ENCODE measurements at places on chromosomes 1 and 21.

DNA sequence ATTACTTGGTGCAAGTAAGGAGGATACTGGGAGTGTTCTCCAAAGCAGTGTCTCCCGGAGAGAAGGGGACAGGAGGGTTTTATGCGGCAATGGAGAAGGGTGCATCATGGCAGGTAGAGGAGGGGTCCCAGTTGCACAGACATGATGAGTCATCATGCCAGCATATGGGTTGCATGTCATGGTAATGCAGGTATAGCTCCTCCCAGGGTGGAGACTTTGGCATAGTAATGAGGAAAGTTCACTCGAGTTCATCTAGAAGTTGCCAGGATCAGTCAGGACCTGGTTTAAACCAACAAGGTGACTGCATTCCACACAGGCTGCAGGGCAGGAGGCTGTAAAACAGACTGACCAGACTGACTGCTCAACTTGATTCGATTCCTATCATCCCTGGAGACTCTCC lies 355.7 kb upstream of the DUSP10 start:
- ATAC-seq, result no peak

DNA sequence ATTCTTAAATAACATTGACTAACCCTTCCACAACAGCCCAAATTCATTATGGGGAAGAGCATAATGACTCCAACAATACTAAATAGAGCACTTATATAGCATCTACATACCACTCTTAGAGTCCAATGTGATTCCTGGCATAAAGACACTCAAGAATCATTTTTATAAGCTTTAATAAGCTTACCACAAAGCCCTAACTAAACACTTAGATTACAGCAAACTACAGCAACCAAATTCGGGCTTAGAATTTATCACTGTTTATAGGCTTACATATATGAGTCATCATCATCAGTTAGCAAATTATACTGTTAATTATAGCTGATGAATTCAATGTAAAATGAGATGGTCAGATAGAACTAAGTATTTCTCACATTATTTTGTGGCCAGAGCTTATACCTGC lies 7.3 kb downstream of the SCYL3 start:
- ATAC-seq, result no peak

GRCh38 chr1:243930822-243931671 lies 81.0 kb upstream of the AKT3 start:
- ATAC-seq, result no peak

- ATAC-seq, result peak; percentile 87
These were observed 53.1 kb downstream of the S100B start for GRCh38 chr21:46551636-46552241.

DNA sequence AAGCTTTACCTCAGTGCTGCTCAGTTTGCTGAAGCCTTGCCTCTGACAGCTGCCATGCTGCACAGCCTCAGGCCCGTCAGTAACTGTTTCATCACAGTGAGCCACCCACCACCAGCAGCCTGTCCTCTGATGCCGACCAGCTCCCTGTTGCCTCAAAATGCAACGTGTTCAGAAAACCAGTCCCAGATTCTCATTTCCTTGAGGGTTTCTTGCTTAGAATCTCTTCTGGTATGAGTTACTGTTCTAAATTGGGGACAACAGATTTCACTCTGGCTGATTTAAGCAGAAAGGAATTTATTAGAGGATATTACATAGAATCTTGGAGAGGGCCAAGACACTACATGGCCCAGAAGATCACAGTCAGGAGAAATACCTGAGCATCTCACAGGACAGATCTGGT lies 11.0 kb downstream of the UBL4B start:
- ATAC-seq, result no peak
